ENCODE measurements at places on chromosomes 4 and X.

- no peak for DNase-seq
Measured at GRCh38 chrX:124263743-124264142, 68.7 kb upstream of the TEX13D start.

GRCh38 chrX:15254852-15255251 lies 15.0 kb downstream of the ASB9 start:
- DNase-seq = no peak

- no peak for DNase-seq
Measured at GRCh38 chr4:38716256-38716655, 52.3 kb downstream of the KLF3 start.

GRCh38 chrX:123994730-123995129 lies 33.2 kb downstream of the STAG2 start:
- DNase-seq = no peak

DNA sequence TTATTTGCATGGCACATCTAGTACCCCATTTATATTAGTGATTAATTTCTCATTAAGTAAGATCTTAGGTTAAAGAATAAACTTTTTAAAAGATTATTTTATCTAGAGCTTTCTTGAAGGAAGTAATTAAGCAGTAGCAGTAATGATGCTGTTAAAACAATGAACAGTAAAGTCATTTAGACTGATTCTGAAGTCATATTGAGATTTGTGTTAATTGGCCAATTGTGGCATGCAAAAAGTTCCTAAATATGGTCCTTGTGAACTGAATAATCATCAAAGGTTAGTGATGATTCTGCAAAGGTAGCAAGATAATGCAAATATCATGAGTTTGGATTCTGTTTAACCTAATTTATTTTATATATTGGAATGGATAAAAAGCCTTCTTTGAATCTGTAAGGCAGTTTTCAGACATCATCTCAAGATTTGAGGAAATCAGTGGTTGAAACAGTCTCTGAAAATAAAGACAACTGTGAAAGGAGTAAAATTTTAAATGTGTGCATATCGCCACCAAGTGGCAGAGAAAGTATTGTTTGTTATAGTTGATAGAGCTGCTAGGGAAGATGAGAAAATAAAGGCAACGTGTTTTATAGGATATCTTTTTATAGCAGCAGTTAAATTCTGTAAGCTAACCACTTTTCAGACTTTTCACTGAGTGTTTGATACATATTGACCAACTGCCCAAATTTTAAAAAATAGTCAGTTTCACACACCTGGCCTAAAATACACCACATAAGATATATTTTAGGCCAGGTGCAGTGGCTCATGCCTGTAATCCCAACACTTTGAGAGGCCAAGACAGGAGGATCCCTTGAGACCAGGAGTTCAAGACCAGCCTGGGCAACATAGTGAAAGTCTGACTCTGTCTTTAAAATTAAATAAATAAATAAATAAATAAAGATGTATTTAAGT lies 79.6 kb downstream of the CCKAR start:
- DNase-seq = peak; percentile 30

DNA sequence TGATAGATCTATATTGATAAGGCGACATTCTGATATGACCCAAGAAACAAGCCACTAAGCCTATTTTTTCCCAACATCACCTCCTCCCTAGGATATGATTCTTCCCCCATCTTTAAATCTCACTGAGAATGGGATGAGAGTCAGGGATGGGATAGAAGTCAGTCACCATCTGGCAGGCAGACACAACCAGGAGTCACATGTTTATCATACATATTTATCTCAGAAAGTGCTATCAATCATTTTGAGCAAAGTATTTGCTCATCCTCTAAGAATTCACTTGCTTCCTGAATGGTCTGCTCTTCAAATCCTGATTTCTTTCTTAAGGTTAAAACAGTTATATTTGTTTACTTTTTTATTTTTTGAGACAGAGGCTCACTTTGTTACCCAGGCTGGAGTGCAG lies 20.3 kb downstream of the DNAAF6 start:
- DNase-seq = no peak

GRCh38 chr4:10917566-10917965 lies 233.0 kb upstream of the CLNK start:
- no peak for DNase-seq

DNA sequence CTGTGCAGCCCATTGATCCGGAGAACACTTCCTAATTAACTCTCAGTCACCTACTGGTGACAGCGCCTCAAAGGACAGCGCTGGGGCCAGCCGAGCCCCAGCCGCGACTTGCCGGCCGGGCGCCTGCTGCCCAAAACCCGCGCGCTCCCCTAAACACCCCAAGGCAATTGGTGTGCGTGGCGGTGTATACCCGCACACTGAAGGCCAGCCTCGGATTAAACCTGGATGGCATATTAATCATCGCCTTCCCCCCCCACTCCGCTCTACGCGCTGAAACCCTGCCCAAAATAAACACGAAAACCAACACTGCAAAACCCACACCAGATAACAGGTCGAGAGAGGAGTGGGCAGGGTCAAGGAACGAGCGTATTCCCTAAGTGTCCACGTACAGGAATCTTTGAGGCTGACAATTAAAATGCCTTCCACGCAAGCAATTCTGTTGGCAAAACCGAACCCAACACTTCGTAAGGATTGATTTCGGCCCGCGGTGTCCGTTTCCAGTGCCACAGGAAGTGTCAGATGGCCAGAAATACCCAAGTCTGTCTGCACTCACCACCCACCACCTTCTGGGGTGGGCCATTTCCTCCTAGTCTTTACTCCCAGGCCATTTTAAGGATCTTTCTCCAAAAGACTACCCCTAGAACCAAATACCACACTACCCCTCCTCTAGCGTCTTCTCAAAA lies 2.7 kb downstream of the BCOR start:
- no peak for DNase-seq

- DNase-seq = no peak
Measured at GRCh38 chrX:65948103-65948502, 91.8 kb downstream of the VSIG4 start.

GRCh38 chr4:86582410-86582809 lies 11.7 kb upstream of the PTPN13 start:
- no peak for DNase-seq

- no peak for DNase-seq
Measured at GRCh38 chrX:122572461-122572860, 611.6 kb upstream of the GRIA3 start.

GRCh38 chr4:101593666-101594065 lies 196.9 kb upstream of the BANK1 start:
- DNase-seq = no peak

DNA sequence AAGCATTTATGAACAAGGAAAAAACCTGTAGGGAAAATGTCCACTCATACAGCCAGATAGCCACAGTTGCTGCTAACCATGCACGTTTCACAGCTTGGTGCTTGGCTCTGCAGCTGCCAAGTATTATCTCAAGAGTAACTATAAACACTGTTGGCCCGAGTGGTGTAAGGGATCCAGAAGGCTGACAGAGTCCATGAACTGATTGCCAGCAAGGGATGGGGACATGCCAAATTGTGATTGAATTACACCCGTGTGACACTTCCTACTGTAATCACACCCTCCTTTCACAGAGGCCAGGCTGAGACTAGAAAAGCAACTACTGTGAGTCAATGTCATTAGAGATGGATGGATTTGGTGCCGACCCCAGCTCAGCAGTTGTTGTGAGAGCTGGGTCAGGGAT lies 223.9 kb upstream of the ANKRD50 start:
- no peak for DNase-seq

- DNase-seq = no peak
Measured at GRCh38 chr4:76952656-76953582, 3.4 kb downstream of the SEPTIN11 start.
